NCI-H526 (cell line): ENCODE measurements at places on chromosomes 4 and X.
A peak's percentile ranks its signal among the peaks of the same experiment; 100 is the strongest.

DNA sequence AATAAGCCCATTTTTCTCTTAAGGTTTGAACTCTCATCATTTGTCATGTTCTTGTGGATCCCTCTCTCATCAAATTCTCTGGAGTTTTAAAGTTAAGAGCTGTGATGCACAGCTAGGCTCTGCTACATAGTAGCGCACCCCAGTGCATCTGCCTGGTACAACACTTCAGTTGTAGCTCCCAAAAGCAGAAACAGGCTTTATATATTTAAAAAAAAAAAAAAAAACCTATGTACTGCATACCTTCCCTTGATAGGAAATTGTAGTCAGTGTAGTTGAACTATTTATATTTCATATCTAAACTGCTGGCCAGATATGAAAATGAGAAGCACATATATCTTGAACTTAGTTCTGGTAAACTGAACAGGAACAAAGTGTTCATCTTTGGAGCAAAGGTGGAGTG, 131.4 kb downstream of the KLHL13 start:
- DNase-seq, result no peak

DNA sequence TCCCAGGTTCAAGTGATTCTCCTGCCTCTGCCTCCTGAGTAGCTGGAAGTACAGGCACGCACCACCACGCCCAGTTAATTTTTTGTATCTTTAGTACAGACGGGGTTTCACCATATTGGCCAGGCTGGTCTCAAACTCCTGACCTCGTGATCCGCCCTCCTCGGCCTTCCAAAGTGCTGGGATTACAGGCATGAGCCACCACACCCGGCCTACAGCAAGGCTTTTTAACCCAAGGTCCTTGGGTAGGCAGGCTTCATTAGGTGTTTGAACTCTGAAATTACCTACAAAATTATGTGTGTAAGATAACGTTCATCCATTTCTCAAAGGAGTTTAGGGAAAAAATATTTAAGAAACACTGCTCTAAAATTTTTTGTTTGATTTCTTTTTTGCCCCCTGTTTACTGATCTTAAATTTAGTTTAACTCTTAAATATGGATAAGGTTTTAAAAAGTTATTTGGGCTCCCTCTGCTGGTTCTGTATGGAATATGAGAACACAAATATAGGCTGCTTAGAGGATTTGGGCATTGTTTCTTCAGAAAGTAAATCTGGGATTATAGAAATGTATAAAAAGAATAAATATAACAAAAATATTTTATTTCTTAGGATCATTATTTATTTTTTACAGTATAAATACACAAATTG, 92.8 kb downstream of the CBR4 start:
- no peak for DNase-seq

DNA sequence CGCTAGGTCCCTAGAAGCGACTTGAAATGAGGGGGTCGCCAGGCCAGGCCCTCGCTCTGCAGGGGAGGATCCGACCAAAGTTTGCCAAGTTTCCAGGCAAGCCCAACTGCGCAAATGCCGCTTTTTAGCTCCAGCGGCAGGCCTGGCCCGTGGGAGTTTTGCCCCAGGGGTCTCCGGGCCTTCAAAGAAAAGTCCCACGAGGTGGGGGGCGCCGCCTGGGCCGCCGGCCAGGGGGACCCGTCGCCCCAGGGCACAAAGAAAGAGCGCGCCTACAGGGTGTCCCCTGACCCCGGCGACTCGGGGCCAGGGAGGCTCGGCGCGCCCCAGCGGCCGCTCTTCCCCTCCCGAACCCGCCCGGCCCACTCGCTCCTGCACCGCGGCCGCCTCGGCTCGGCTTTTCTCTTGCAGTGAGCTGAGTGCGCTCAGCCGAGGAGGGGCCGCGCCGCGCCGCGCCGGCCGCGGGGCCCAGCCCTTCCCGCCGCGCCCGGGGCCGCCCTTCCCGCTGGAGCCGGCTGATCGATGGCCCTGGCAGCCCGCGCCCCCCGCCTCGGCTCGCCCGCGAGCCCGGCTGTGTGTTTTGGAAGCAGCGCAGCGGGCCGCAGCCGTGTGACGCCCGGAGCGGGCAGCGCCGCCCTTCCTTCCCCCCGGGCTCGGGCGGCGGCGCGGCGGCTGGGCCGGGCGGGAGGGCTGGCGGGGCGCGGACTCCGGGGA, 754 bp upstream of the KLF3 start:
- peak; percentile 9 for DNase-seq

GRCh38 chr4:5446595-5447226, 261.6 kb downstream of the EVC2 start:
- DNase-seq, result no peak

DNA sequence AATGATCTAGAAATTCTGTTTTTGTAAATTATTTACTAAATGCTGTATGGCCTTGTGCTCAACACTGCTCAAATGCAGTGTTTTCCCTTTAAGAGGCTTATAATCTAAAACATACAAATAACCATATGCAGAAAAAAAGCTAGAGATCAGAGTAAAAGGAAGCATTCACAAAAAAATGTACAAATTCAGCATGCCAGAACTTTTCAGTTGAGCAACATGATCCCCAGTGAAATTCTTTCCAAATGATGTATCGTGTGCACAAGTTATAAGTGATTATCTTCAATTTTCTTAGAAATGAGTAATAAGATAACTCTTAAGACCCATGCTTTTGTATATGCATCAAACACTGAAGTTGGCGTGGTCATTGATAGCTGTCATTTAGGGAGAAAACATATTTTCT, 5.0 kb downstream of the GPC3 start:
- no peak for DNase-seq

- DNase-seq, result no peak
Measured at GRCh38 chr4:23648854-23649596, 240.8 kb downstream of the PPARGC1A start.

DNA sequence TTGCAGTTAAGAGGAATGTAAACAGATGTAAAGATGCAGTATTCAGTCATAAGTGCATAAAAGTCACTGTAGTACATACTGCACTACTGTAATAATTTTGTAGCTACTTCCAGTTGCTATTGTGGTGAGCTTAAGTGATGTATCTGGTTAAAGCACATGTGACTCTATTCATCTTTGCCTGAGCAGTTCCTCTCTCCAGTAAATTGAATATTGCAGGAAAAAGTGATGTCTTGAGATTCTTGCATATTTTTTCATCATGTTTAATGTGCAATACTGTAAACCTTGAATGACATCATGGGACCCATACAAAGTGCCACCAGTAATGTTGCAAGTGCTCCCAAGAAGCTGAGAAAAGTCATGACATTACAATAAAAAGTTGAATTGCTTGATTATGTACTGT, 9.6 kb downstream of the UBA6 start:
- no peak for DNase-seq

- no peak for DNase-seq
Measured at GRCh38 chr4:143302536-143302935, 34.1 kb upstream of the GAB1 start.

- no peak for DNase-seq
Measured at GRCh38 chr4:657834-658667, 16.0 kb downstream of the ATP5ME start.

- DNase-seq, result no peak
Measured at GRCh38 chr4:20096911-20097310, 154.8 kb upstream of the SLIT2 start.

- DNase-seq, result peak; percentile 38
Measured at GRCh38 chrX:40105835-40106675, 8.3 kb upstream of the BCOR start.

- DNase-seq, result no peak
Measured at GRCh38 chr4:61837395-61837794, 637.3 kb downstream of the ADGRL3 start.

- no peak for DNase-seq
Measured at GRCh38 chrX:118948270-118948669, 26.1 kb upstream of the LONRF3 start.

- DNase-seq, result peak; percentile 10
Measured at GRCh38 chr4:155042014-155042413, 166.4 kb upstream of the NPY2R start.

DNA sequence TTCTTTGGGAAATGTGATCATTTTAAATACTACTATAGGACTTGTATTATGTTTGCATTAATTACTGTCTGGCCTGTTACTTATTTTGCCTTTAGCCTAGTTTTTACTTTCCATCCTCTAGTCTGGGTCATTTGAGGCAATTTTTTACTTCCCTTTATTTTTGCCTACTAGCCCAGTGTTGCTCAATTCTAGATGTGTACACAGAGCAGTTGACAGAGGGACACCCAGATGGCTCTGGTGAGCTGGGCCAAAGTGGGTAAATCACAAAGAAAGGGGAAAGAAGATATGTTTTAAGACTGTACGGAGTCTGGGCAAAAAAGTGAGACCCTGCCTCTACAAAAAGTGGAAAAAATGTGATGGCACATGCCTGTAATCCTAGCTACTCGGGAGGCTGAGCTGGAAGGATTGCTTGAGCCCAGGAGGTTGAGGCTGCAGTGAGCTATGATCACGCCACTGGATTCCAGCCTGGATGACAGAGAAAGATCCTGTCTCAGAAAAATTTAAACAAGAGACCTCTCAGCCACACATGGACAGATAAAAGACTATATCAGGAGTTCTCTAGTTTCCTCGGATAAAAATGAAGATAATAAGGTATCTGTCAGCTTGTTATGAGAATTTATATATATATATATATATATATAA, 35.7 kb downstream of the APOO start:
- no peak for DNase-seq

- DNase-seq, result no peak
Measured at GRCh38 chr4:186158021-186158813, 33.1 kb upstream of the CYP4V2 start.

- no peak for DNase-seq
Measured at GRCh38 chr4:137363496-137363895, 168.8 kb downstream of the PCDH18 start.

DNA sequence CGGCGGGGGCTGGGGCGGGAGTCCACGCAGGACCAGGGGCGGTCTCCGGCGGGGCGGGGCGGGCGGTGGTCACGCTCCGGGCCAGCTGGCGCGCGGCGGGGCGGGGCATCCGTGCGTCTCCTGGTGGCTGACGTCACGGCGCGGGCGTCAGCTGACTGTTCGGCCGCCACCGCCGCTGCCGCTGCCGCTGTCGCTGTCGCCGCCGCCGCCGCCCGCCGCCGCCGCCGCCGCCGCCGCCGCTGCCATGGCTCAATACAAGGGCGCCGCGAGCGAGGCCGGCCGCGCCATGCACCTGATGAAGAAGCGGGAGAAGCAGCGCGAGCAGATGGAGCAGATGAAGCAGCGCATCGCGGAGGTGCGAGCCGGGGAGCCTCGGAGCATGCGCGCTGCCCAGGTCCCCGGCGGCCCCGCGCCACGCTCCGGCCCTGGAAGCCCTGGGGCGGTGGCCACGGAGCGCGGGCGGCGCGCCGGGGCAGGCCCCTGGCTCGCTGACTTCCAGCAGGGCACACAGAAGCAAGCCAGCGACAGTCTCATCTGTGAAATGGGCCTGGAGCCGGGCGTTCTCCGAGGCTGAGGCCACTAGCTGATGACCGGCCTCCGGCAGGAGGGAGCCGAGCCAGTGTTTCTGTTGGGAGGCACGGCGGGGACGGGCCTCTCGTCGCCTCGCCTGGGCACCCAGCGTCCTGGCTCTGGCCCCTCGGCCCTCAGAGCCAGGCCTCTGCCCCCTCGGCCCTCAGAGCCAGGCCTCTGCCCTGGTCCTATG, at the start of gene FAM50A:
Gene FAM50A (plus strand): TSS at position 150 of the 763 bp plus-strand sequence. CDS start 95 bp downstream, at position 245.
- DNase-seq, result peak; percentile 7

DNA sequence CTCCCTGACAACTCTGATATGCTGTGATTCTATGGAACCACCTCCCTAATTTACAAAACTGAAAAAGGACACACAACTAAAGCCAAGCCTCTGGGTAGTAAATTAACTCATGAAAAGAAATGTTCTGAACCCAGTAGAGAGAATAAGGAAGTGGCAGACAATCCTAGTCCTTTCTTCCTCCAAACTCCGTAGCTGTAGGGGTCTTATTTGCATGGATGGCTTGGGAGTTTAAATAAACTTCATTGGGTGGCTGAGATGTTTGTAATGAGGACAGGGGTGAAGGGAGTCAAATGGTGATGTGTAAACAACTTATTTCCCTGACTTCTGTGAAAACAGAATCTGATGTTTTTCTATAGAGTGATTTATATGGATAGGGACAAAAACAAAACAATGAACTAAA, 59.3 kb downstream of the GPC3 start:
- DNase-seq, result no peak

DNA sequence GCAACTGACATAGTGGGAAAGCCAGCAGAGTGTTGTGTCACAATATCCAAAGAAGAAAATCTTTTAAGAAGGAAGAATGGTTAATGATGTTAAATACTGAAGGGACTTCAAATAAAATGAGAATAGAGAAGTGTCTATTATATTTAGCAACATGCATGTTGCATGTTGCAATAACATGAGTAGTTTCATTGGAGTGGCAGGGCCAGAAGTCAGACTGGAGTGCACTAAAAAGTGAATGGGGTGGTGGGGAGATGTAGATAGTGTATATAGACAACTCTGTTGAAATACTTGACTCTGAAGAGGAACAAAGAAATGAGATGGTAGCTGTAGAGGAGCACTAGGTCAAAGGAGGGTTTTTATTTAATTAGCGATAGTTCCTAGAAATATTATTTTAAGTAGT, 9.5 kb upstream of the AMMECR1 start:
- no peak for DNase-seq

DNA sequence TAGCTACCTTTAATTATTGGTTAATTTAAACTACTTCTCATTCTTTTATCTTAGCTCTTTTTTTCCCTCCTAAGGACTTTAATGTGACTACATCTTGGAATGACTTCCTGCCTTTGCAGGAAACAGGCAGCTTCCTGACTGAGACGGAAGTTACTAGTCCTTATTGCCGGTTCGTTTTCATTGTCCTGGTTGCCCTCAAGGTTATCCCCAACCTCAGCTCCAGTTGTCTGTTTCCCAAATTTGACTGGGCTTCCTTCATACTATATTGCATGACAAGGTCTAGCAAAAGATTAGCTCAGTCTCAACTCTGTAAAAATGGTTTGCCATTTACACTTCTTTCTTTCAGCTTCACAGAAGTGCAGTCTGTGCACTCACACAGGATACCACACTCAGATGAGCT, 109.9 kb upstream of the DDX53 start:
- DNase-seq, result no peak

DNA sequence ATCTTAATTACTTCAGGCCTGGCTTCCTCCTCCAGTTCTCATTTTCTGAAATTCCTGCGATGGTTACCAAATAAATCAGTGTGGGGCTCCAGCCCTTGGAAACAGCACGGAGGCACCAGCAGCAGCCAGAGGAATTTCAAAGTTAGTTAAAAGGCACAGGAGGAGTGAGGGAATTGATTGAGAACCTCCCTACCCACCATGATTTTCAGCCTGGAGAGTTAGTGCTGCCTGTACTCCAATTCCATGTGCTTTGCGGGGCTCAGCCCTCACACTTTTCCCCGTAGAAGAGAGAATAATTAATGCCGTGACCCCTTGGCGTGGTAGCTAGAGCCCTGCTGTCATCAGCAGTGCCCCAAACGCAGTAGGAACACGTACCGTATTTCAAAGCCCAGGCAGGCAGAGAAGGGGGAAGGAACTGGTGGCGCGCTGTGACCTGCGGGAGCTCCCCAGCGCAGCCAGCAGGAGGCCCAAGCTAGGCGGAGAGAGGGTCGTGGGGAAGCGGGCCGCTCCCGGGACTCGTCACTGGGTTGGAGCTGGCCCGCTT, 84.0 kb upstream of the IGFBP7 start:
- no peak for DNase-seq

GRCh38 chrX:10381193-10381592, 224.4 kb downstream of the CLCN4 start:
- peak; percentile 50 for DNase-seq
